Activated naive CD8-positive, alpha-beta T cell treated with anti-CD3 and anti-CD28 coated beads, Interleukin-2, amount 50 U/mL, for 24 hours (primary cell): ENCODE measurements at places on chromosomes 6 and 20.

DNA sequence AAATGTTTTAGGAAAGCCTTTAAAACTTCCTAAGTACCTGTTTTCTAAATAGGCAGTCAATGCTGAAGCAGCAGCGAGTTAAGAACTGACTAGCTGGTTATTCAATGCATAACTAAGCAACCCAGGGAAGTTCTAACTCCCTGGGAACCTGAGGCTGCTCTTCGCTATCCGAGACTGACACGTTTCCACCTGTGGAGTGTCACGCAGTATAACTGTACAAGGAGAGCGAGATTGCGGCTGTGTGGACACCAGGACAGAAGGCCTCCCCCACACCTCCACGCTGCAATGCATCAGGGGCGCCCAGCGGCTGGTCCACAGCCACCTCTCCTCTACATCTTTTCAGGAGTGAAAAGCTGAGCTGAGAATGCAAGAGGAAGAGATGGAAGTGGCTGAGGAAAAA is 8.0 kb downstream of the PXDC1 start:
- H3K27me3 ChIP-seq: peaks cover 11% of the 10 kb centered on the region
- H3K36me3 ChIP-seq: no peaks in the 10 kb centered on the region
- DNase-seq: no peak

- no peak overlapping the region for H3K4me3 ChIP-seq
- DNase-seq: no peak
- H3K4me1 ChIP-seq: no peaks in the 10 kb centered on the region
- H3K36me3 ChIP-seq: no peaks in the 10 kb centered on the region
- H3K27ac ChIP-seq: no peak overlapping the region
Observed at GRCh38 chr20:36179170-36179945, 24.8 kb downstream of the EPB41L1 start.

- H3K36me3 ChIP-seq: no peaks in the 10 kb centered on the region
- H3K27me3 ChIP-seq: no peaks in the 10 kb centered on the region
- H3K4me3 ChIP-seq: no peak overlapping the region
- no peak for DNase-seq
- H3K4me1 ChIP-seq: no peaks in the 10 kb centered on the region
- H3K27ac ChIP-seq: no peak overlapping the region
Observed at GRCh38 chr6:115363379-115363778, 697.3 kb downstream of the FRK start.

DNA sequence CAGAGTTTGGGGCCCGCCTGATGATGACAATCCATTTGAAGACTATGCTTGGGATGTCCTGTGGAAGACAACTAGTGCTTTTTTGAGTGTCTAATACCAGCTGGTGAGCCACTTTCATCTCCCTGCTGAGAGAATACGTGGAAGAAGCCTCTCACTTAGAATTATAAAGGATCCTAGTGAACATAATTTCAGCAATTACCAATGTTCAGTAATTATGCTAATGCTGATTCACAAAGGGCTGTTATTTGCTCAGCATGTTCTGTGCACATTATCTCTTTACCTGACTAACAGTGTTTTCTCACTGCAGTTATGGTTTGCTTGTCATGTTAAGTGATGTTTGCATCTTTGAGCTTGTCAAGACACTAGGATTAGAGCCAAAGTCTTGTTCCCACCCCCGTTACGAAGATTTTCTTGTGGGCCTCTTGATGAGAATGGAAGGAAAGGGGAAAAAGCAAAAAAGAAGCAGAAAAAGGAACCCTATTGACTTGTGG is 282.1 kb upstream of the CHD6 start:
- no peak for DNase-seq
- peaks cover 5% of the 10 kb centered on the region for H3K27me3 ChIP-seq
- H3K27ac ChIP-seq: no peak overlapping the region
- H3K4me3 ChIP-seq: no peak overlapping the region

GRCh38 chr6:116452531-116452930 is 8.6 kb upstream of the CALHM6 start:
- DNase-seq: no peak
- no peak overlapping the region for H3K4me3 ChIP-seq
- H3K4me1 ChIP-seq: peaks cover 17% of the 10 kb centered on the region
- H3K36me3 ChIP-seq: no peaks in the 10 kb centered on the region

- H3K27ac ChIP-seq: no peak overlapping the region
- DNase-seq: no peak
- no peaks in the 10 kb centered on the region for H3K4me1 ChIP-seq
- H3K4me3 ChIP-seq: no peak overlapping the region
- no peaks in the 10 kb centered on the region for H3K27me3 ChIP-seq
Observed at GRCh38 chr6:140915103-140915502, 1217.6 kb upstream of the GJE1 start.

DNA sequence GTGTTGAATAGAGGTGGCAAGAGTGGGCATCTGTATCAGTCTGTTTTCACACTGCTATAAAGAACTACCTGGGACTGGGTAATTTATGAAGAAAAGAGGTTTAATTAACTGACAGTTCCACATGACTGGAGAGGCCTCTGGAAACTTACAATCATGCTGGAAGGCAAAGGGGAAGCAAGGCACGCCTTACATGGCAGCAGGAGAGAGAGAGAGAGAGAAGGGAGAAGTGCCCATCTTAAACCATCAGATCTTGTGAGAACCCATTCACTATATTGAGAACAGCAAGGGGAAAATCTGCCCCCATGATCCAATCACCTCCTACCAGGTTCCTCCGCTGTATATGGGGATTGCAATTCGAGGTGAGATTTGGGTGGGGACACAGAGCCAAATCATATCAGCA is 18.6 kb upstream of the PPP1R14C start:
- peaks cover 1% of the 10 kb centered on the region for H3K27me3 ChIP-seq
- H3K27ac ChIP-seq: no peak overlapping the region
- H3K4me1 ChIP-seq: peaks cover 3% of the 10 kb centered on the region
- H3K4me3 ChIP-seq: no peak overlapping the region
- no peaks in the 10 kb centered on the region for H3K36me3 ChIP-seq

- H3K4me3 ChIP-seq: no peak within 1 kb of the TSS
- H3K27me3 ChIP-seq: no peaks in the 10 kb centered on the region
- no peak within 1 kb of the TSS for H3K27ac ChIP-seq
- no peaks in the 10 kb centered on the region for H3K36me3 ChIP-seq
Observed at GRCh38 chr20:33053291-33054106, at the start of gene BPIFB3. BPIFB3 (plus strand) TSS chr20:33053903; CDS start chr20:33055436, 1,533 bp downstream.

GRCh38 chr6:155327326-155328073 is 13.2 kb upstream of the TFB1M start:
- H3K36me3 ChIP-seq: no peaks in the 10 kb centered on the region
- H3K4me1 ChIP-seq: peaks cover 22% of the 10 kb centered on the region
- no peak overlapping the region for H3K27ac ChIP-seq
- DNase-seq: peak; percentile 70
- H3K27me3 ChIP-seq: no peaks in the 10 kb centered on the region

GRCh38 chr20:17380801-17381200 is 150.4 kb downstream of the BFSP1 start:
- H3K4me1 ChIP-seq: no peaks in the 10 kb centered on the region
- H3K27me3 ChIP-seq: no peaks in the 10 kb centered on the region
- no peak overlapping the region for H3K27ac ChIP-seq

GRCh38 chr6:4920914-4921410 is 82.9 kb downstream of the RPP40 start:
- peaks cover 59% of the 10 kb centered on the region for H3K4me1 ChIP-seq
- DNase-seq: no peak
- H3K27ac ChIP-seq: no peak overlapping the region
- H3K27me3 ChIP-seq: no peaks in the 10 kb centered on the region
- peaks cover 1% of the 10 kb centered on the region for H3K36me3 ChIP-seq

- H3K36me3 ChIP-seq: no peaks in the 10 kb centered on the region
- no peak overlapping the region for H3K27ac ChIP-seq
- H3K4me1 ChIP-seq: no peaks in the 10 kb centered on the region
- H3K4me3 ChIP-seq: no peak overlapping the region
- no peak for DNase-seq
Observed at GRCh38 chr6:52647199-52647598, 23.7 kb upstream of the TMEM14A start.

DNA sequence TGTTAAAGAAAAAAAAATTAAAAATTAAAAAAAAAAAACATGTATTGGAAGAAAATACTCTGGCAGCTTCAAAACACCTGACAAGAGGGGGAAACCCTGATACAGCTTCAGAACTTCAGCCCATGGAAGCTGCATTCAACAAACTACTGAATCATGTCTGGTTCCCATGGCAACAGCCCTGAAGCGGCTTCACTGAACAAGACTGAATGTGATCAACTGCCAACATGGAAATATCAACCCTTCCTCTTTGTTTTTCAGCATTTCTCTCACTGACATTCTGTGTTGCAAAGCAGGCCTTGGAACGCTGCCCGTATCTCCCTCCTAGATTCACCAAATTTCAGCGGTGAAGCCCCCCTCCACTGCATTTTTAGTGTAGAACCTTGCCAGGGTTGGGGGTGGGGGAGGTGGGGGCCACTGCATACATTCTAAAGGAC is 91.3 kb upstream of the SHLD1 start:
- H3K4me3 ChIP-seq: peak overlapping the region; percentile 42
- H3K4me1 ChIP-seq: peaks cover 35% of the 10 kb centered on the region
- peak overlapping the region; percentile 78 for H3K27ac ChIP-seq
- no peaks in the 10 kb centered on the region for H3K36me3 ChIP-seq

DNA sequence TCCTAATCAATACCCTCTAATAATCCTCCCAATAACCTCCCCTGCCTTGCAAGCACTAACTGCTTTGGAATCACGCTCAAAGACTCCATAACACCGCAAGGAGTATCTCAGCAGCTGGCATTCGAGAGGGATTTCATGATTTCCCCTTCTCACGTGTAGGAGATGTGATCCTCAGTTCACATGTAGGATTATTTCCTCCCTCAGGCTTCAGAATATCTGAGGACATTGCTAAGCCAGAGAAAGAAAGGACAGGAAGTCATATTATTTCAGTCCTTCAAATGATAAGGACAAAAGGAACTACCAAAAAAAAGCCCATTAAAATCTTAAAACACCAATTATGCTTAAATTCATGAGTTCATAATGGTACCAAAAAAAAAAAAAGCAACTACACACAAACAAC is 122.9 kb downstream of the NFATC2 start:
- no peak overlapping the region for H3K4me3 ChIP-seq
- no peak for DNase-seq
- H3K27me3 ChIP-seq: no peaks in the 10 kb centered on the region
- H3K36me3 ChIP-seq: peaks cover 44% of the 10 kb centered on the region
- peak overlapping the region; percentile 50 for H3K27ac ChIP-seq

DNA sequence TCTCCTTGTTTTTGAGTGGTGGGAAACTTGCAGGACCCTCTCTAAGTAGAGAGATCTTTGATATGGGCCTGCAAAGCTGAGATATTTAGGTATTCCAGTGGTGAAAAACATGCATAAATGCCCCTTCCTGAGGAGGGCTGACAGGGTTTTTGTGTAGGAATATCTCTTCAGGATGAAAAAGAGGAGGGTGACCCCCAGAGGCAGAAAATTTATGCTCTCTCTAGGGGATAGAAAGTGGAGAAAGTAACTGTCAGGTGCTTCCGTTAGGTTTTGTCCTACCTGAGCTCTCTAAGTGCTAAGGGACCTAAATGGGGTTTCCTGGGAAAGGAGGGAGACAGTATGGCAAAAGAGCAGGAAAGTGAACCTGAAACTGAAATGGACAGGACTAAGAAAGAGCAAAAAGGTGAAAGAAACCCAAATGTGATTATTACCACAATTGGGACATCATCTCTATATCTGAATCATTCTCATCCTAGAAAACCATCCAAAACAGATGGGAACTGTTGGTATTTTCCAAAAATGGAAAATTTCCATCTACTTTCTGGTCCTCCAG is 2.0 kb downstream of the COL19A1 start:
- H3K36me3 ChIP-seq: peaks cover 4% of the 10 kb centered on the region
- peak overlapping the region; percentile 78 for H3K4me3 ChIP-seq
- peaks cover 34% of the 10 kb centered on the region for H3K4me1 ChIP-seq
- no peak for DNase-seq
- H3K27me3 ChIP-seq: peaks cover 38% of the 10 kb centered on the region

- no peaks in the 10 kb centered on the region for H3K4me1 ChIP-seq
- no peak overlapping the region for H3K27ac ChIP-seq
- no peak for DNase-seq
Observed at GRCh38 chr6:72709431-72709830, 87.6 kb downstream of the KCNQ5 start.

GRCh38 chr6:131651782-131652181 is 14.7 kb downstream of the ENPP3 start:
- H3K4me1 ChIP-seq: no peaks in the 10 kb centered on the region
- H3K36me3 ChIP-seq: no peaks in the 10 kb centered on the region
- DNase-seq: no peak
- no peak overlapping the region for H3K27ac ChIP-seq

DNA sequence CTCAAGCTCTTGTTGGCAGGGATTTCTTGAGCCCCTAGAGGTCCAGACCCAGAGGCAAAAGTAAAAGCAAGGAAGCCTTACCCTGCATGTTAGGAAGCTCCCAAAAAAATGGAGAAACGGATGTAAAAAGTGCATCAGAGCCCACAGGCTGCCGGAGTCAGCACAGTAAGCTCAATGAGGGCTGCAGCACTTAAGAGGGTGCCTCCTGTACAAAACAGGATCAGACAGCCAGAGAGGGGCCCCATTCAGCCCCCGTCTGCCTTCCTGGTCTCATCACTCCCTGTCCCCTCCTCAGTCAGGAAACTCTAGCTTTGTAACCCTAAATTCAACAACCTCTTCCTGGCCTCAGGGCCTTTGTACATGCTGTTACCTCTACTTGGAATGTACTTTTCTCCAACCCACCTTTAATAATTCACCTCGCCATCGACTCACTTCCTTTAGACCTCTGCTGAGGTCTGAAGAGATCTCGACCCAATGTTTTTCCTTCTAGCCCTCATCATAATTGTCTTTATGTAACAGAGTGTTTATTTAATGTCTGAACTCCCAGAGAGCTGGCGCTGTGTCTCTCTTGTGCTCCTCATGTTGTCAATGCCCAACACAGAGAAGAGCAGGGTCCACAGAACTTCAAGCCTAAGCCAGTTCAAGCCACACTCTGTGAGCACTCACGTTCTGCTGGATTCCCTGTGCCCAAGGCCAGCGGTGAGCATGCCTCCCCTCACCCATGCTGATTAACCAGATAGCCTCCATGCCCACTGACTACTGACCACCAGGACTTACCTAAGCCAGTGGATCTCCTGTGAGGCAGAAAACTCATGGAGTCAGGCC is 2.8 kb upstream of the PLCG1 start:
- peaks cover 5% of the 10 kb centered on the region for H3K36me3 ChIP-seq
- no peak overlapping the region for H3K27ac ChIP-seq
- H3K27me3 ChIP-seq: no peaks in the 10 kb centered on the region

- H3K4me1 ChIP-seq: peaks cover 68% of the 10 kb centered on the region
- no peak for DNase-seq
- peaks cover 8% of the 10 kb centered on the region for H3K36me3 ChIP-seq
- H3K27ac ChIP-seq: no peak overlapping the region
- H3K4me3 ChIP-seq: no peak overlapping the region
Observed at GRCh38 chr6:154222716-154223115, 133.9 kb downstream of the IPCEF1 start.

GRCh38 chr6:105872249-105872648 is 213.9 kb upstream of the PRDM1 start:
- no peak for DNase-seq
- no peak overlapping the region for H3K27ac ChIP-seq
- H3K4me3 ChIP-seq: no peak overlapping the region
- peaks cover 29% of the 10 kb centered on the region for H3K27me3 ChIP-seq

GRCh38 chr20:49306903-49307620 is 29.2 kb upstream of the ZNFX1 start:
- H3K4me3 ChIP-seq: no peak overlapping the region
- H3K27ac ChIP-seq: no peak overlapping the region
- H3K4me1 ChIP-seq: peaks cover 42% of the 10 kb centered on the region
- H3K36me3 ChIP-seq: peaks cover 6% of the 10 kb centered on the region

GRCh38 chr6:7446619-7447325 is 57.2 kb downstream of the RIOK1 start:
- H3K4me3 ChIP-seq: no peak overlapping the region
- no peaks in the 10 kb centered on the region for H3K36me3 ChIP-seq
- H3K27me3 ChIP-seq: peaks cover 6% of the 10 kb centered on the region
- H3K4me1 ChIP-seq: peaks cover 3% of the 10 kb centered on the region
- no peak for DNase-seq
- H3K27ac ChIP-seq: no peak overlapping the region
